Purkinje cell (primary cell): ENCODE measurements at places on chromosomes 12 and 14. TPM values are rescaled to one million over a fixed set of nuclear protein-coding genes. Genes with fewer than 3 reads are reported as not detected.

SP1 gene
- polyA plus RNA-seq = 1.1 and 2.2 TPM in 2 replicates

SAMD15 gene
- polyA plus RNA-seq = 37.4 and 37.8 TPM in 2 replicates

RERG gene
- 4.2 and 14.3 TPM in 2 replicates for polyA plus RNA-seq

RASSF9 gene
- not detected in 2 replicates for polyA plus RNA-seq

BEGAIN gene
- 0.74 and 0.87 TPM in 2 replicates for polyA plus RNA-seq

PTGDR gene
- polyA plus RNA-seq = 0.18 TPM in 1 of 2 replicates, not detected in the other

LRRC10 gene
- not detected in 2 replicates for polyA plus RNA-seq

GLS2 gene
- polyA plus RNA-seq = 8.9 and 18.7 TPM in 2 replicates

HOXC11 gene
- not detected in 2 replicates for polyA plus RNA-seq

EMP1 gene
- polyA plus RNA-seq = not detected in 2 replicates

LBHD2 gene
- 1.2 TPM in 1 of 2 replicates, not detected in the other for polyA plus RNA-seq

PKP2 gene
- 0.42 and 0.48 TPM in 2 replicates for polyA plus RNA-seq

ATN1 gene
- 1.6 and 2.4 TPM in 2 replicates for polyA plus RNA-seq

TMEM119 gene
- polyA plus RNA-seq = not detected in 2 replicates

COL2A1 gene
- polyA plus RNA-seq = not detected in 2 replicates

MUCL1 gene
- polyA plus RNA-seq = 2.0 TPM in 1 of 2 replicates, not detected in the other

PNN gene
- 38.4 and 55.9 TPM in 2 replicates for polyA plus RNA-seq

KLRC2 gene
- 0.48 and 5.5 TPM in 2 replicates for polyA plus RNA-seq

ZNF891 gene
- 0.74 and 0.81 TPM in 2 replicates for polyA plus RNA-seq

KLHL33 gene
- 0.08 and 0.16 TPM in 2 replicates for polyA plus RNA-seq

BCL11B gene
- 0.26 TPM in 1 of 2 replicates, not detected in the other for polyA plus RNA-seq

MANSC4 gene
- not detected in 2 replicates for polyA plus RNA-seq

DTX3 gene
- polyA plus RNA-seq = 3.7 and 5.3 TPM in 2 replicates

VASH1 gene
- 0.14 and 0.44 TPM in 2 replicates for polyA plus RNA-seq

CD4 gene
- polyA plus RNA-seq = 0.27 and 1.4 TPM in 2 replicates

HOXC5 gene
- polyA plus RNA-seq = not detected in 2 replicates

FKBP11 gene
- polyA plus RNA-seq = 2.2 and 3.1 TPM in 2 replicates

DENND5B gene
- polyA plus RNA-seq = 30.1 and 32.0 TPM in 2 replicates

SRRM4 gene
- 3.3 and 4.1 TPM in 2 replicates for polyA plus RNA-seq

AICDA gene
- not detected in 2 replicates for polyA plus RNA-seq

CYP27B1 gene
- not detected in 2 replicates for polyA plus RNA-seq
